Left lung (tissue), 14 donors: ENCODE measurements at places on chromosomes 16 and 17. TPM values are rescaled to one million over a fixed set of nuclear protein-coding genes. Genes with fewer than 3 reads are reported as not detected.

INCA1 gene
- total RNA-seq: 2.4 TPM

NOG gene
- 2.2 TPM for total RNA-seq

PDILT gene
- not detected for total RNA-seq

SMIM36 gene
- not detected for total RNA-seq

KRT39 gene
- not detected for total RNA-seq

GAS2L2 gene
- 0.35 TPM for total RNA-seq

KLHL10 gene
- total RNA-seq: not detected

CCL15 gene
- total RNA-seq: 1.3 TPM

KCNJ18 gene
- not detected for total RNA-seq

- no peak for DNase-seq
- no peaks in the 10 kb centered on the region for H3K4me1 ChIP-seq
- no peaks in the 10 kb centered on the region for H3K36me3 ChIP-seq
- H3K27me3 ChIP-seq: no peaks in the 10 kb centered on the region
- H3K27ac ChIP-seq: no peak overlapping the region
These were observed 20.5 kb upstream of the ZNF652 start for GRCh38 chr17:49382556-49382955.

DNA sequence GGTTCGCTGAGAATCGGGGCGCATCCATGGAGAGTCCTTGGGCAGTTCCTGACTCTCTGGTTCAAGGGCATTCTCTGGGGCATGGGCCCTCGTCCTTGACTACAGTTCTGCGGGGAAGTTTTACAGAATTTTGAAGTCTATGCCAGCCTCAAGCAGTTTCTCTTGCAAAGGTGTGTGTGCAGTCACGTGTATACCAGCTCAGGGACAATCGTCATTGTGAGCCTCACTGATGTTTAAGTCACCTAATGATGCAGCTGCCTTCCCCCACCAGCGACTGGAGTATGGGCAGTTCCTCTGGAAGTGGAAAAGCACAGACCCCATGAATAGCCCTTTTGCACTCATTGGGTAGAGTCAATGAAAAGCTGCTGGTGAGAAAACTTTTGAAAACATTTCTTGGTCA lies 1.3 kb downstream of the PLCG2 start:
- no peak overlapping the region for H3K27ac ChIP-seq
- peaks cover 41% of the 10 kb centered on the region for H3K4me1 ChIP-seq
- no peaks in the 10 kb centered on the region for H3K36me3 ChIP-seq

GRCh38 chr16:795580-796229 lies 4.8 kb downstream of the GNG13 start:
- peaks cover 30% of the 10 kb centered on the region for H3K36me3 ChIP-seq
- H3K4me1 ChIP-seq: no peaks in the 10 kb centered on the region
- H3K27ac ChIP-seq: no peak overlapping the region
- no peak overlapping the region for H3K4me3 ChIP-seq
- no peak for DNase-seq
- H3K27me3 ChIP-seq: peaks cover 9% of the 10 kb centered on the region

DNA sequence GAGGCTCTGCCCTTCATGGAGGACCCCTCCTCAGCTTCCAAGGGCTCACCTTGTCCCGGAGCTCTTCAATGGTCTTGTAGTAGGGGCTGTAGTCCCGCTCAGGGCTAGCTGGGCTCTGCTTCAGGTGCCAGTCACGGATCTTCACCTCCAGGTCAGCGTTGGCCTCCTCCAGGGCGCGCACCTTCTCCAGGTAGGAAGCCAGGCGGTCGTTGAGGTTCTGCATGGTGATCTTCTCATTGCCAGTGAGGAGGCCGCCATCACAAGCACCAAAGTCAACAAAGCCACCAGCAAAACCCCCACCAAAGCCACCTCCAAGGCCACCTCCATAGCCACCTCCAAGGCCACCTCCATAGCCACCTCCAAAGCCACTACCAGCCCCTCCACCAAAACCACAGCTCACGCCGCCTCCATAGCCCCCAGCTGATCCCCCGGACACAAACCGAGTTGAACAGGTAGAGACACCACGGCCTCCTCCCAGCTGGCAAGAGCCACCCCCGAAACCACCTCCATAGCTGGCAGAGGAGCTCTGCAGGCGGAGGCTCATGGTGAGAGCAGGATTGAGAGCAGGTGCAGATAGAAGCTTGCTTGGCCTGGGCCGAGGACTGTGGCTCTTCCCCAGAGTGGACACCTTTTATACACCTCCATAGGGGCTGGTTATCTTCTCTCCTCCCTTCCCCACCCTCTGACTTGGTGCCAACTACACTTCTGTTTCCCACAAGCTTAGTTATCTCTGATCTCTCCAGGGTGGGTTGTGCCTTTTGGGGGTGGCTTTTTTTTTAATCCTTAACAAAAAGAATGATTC lies at the start of gene KRT13:
Gene KRT13, minus strand, starts transcription at position 606 of the 802 bp plus-strand sequence. Its CDS starts 62 bp downstream, at position 544.
- no peaks in the 10 kb centered on the region for H3K27me3 ChIP-seq
- DNase-seq: no peak
- H3K27ac ChIP-seq: peak within 1 kb of the TSS; percentile 23
- H3K4me3 ChIP-seq: no peak within 1 kb of the TSS

DNA sequence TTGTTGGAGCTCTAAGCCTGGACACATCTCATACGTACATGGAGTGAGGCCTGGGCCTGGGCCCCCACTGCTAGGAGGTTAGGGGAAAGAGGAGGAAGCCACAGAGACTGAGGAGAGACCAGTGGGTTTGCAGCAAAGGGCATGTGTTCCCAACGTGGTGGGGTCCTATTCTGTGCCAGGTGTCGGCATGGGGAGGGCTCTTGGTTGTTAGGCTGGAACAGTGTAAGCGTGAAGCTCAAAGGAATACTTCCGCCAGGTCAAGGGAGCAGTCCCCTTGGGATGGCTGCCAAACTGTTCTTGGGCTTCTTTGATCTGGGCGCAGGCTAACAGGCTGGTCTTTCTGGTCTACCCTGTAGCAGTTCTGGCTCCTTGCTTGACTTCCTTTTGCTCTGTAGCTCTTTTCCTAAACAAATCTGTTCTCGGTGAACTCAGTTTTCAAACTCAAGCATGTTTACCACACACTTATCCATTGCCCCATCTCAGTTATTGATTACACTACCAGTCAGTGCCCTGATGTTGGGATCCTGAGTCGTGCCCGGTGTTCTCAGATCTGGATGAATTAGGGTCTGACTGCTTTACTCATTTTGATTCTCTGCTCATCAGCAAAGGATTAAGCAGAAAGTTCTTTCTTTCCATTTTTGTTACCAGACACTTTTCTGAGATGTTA lies 36.4 kb downstream of the GPT2 start:
- no peaks in the 10 kb centered on the region for H3K27me3 ChIP-seq
- H3K36me3 ChIP-seq: no peaks in the 10 kb centered on the region
- H3K4me1 ChIP-seq: no peaks in the 10 kb centered on the region

- peaks cover 100% of the 10 kb centered on the region for H3K27me3 ChIP-seq
- DNase-seq: no peak
- peak overlapping the region; percentile 3 for H3K27ac ChIP-seq
- H3K36me3 ChIP-seq: no peaks in the 10 kb centered on the region
- H3K4me3 ChIP-seq: no peak overlapping the region
These were observed 9.5 kb downstream of the HOXB4 start for GRCh38 chr17:48568499-48569239.

DNA sequence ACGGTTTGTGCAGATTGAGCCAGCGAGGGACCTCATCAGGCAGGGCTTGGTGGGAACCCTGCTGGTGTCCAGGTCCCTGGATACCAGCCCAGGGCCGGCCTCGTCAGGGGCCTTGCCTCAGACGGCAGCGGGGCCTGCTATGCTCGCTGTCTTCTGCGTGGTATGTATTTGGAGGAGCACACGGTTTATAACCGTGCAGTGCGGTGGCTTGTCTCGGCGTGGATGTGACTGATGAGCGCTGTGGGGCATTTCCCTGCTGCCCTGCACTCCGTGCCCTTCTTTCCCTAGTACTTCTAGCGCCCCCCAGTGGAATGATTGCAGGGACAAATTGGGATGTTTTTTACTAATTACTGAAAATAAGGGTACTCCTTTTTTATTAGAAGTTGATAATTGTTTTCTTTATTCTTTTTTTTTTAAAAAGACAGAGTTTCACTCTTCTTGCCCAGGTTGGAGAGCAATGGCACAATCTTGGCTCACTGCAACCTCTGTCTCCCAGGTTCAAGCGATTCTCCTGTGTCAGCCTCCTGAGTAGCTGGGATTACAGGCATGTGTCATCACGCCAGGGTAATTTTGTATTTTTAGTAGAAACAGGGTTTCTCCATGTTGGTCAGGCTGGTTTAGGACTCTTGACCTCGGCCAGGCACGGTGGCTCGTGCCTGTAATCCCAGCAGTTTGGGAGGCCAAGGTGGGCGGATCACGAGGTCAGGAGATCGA lies 15.3 kb downstream of the TBCD start:
- H3K36me3 ChIP-seq: peaks cover 63% of the 10 kb centered on the region
- H3K27me3 ChIP-seq: no peaks in the 10 kb centered on the region
- H3K4me1 ChIP-seq: no peaks in the 10 kb centered on the region
- DNase-seq: no peak
- H3K27ac ChIP-seq: no peak overlapping the region

DNA sequence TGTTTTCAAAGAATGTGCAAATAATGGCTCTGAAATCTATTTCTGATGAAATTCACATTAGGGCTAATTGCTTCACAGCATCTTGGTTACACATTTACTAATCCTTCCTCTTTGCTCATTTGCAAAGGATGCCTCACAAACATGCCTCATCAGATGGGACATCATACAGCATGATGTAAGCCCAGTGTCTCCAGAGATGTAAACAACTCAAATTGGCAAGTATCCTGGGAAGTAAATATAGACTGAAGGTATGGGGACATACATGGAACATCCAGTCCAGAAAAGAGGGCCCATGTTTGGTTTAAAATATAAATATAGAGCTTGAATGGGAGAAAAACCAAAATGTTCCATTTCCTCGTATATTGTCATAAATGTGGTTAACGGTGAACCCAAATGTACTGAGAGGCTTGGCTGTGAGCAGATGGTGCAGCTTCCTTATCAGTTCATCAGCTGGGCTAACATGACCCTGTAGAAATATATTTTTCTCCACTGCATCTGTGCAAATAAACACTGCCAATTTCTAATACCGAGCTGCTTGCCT lies 142.9 kb upstream of the NUDT7 start:
- H3K4me3 ChIP-seq: no peak overlapping the region
- H3K27ac ChIP-seq: no peak overlapping the region
- no peaks in the 10 kb centered on the region for H3K4me1 ChIP-seq
- no peak for DNase-seq

DNA sequence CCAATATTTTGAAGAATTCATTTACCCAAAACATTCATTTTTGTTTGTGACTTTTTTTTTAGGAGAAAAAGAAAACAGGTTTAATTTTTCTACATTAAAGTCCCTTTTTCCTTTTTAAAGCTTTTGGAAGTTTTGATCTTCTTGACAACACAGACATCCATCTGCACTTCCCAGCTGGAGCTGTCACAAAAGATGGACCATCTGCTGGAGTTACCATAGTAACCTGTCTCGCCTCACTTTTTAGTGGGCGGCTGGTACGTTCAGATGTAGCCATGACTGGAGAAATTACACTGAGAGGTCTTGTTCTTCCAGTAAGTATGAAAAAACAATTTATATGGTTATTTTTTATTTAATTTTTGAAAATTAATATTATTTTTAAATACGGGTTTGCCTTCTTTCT lies 37.2 kb downstream of the SIAH1 start:
- peaks cover 8% of the 10 kb centered on the region for H3K4me1 ChIP-seq
- no peak for DNase-seq
- H3K27me3 ChIP-seq: no peaks in the 10 kb centered on the region
- no peaks in the 10 kb centered on the region for H3K36me3 ChIP-seq
- H3K4me3 ChIP-seq: no peak overlapping the region
- no peak overlapping the region for H3K27ac ChIP-seq

GRCh38 chr16:80200079-80200478 lies 340.7 kb upstream of the DYNLRB2 start:
- DNase-seq: no peak
- H3K36me3 ChIP-seq: no peaks in the 10 kb centered on the region
- H3K4me3 ChIP-seq: no peak overlapping the region
- H3K4me1 ChIP-seq: no peaks in the 10 kb centered on the region
- H3K27ac ChIP-seq: no peak overlapping the region

DNA sequence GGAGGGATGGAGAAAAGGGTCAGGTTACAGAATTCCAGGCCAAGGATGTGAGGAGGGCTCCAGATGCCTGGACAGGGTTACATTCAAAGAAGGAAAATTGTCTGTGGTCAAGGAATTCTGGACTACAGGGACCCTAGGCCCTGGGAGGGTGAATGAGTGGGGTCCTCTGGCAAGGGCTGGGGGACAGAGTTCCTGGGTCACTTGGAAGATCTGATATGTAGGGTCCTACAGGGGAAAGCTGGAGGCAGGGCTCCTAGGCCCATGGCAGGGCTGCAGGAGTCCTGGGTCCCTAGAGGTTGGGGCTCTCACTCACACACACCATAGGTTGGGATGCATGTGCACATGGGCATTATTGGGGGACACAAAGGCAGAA lies 46.3 kb upstream of the ACSM2B start:
- H3K4me1 ChIP-seq: no peaks in the 10 kb centered on the region
- no peak overlapping the region for H3K4me3 ChIP-seq
- no peaks in the 10 kb centered on the region for H3K36me3 ChIP-seq
- no peak for DNase-seq

DNA sequence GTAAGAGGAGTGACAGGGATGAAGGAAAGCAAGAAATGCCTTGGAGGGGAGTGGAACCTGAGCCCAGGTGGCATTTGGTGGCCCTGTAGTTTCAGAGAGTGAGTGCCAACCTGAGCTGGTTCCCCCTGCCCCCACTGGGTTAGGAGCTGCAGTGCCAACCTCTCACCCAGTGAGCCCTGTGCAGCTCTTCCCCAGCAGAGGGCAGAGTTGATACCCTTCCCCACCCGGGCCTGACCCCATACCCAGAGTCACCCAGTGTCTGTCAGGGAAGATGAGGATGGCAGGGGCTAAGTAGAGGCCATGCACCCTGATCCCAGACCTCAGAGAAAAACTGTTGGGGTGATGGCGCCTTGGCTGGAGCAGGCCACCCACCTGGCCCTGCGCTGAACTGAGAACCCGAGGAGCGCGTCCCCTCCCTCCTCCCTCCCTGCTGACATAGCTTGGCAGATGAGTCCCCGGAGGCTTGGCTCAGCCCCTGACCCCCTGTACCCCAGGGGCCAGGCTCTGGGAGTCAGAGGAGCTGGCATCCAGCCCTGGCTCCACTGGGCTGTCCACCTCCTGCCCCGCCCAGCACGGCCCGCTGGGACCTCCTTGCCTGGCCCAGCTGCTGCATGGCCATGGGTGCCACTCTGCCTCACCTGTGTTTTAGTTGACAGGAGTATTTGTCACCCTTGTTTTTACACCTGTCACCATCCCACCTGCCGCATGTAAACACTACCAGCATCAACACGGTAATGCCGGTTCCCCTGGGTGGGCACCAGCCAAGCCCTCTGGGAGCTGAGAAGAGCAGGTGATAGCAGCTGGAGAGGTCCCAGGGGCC lies 113.9 kb downstream of the AMFR start:
- H3K4me1 ChIP-seq: no peaks in the 10 kb centered on the region
- no peak overlapping the region for H3K4me3 ChIP-seq
- no peak for DNase-seq
- no peak overlapping the region for H3K27ac ChIP-seq
- H3K36me3 ChIP-seq: no peaks in the 10 kb centered on the region
- H3K27me3 ChIP-seq: peaks cover 10% of the 10 kb centered on the region

- H3K27me3 ChIP-seq: no peaks in the 10 kb centered on the region
- H3K27ac ChIP-seq: peak overlapping the region; percentile 10
- H3K4me1 ChIP-seq: peaks cover 30% of the 10 kb centered on the region
- no peak overlapping the region for H3K4me3 ChIP-seq
- peak; percentile 34 for DNase-seq
These were observed 21.7 kb downstream of the FAM117A start for GRCh38 chr17:49742166-49742638.

GRCh38 chr17:55295411-55296170 lies 30.8 kb downstream of the HLF start:
- H3K4me1 ChIP-seq: peaks cover 12% of the 10 kb centered on the region
- no peaks in the 10 kb centered on the region for H3K36me3 ChIP-seq
- H3K27me3 ChIP-seq: no peaks in the 10 kb centered on the region
- no peak for DNase-seq
- H3K4me3 ChIP-seq: no peak overlapping the region
